Inflammatory macrophage (primary cell): ENCODE measurements at places on chromosomes 2 and 18.

- no peak for DNase-seq
These were observed 1.5 kb upstream of the WNT10A start for GRCh38 chr2:218878926-218879761.

- DNase-seq: peak; percentile 54
These were observed 28.4 kb upstream of the GTF2A1L start for GRCh38 chr2:48589170-48589767.

- peak; percentile 84 for DNase-seq
These were observed 45.6 kb upstream of the ARHGAP15 start for GRCh38 chr2:143083636-143084035.

DNA sequence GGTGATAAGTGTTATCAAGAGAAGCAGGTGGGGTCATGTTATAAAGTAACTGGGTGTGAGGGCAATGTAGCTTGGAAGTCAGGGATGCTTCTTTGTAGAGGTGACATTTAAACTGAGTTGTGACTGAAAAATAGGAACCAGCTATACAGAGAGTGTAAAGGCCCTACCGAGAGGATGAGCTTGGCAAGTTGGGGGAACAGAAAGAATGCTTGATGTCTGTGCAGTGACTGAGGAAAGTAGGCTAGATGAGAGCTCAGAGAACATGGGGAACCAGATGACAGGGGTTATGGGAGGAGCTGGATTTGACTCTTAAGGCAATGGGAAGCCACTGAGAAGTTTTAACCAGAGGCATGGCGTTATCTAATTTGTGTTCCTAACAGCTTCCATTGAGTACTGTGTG lies 115.3 kb downstream of the DOCK10 start:
- peak; percentile 26 for DNase-seq

DNA sequence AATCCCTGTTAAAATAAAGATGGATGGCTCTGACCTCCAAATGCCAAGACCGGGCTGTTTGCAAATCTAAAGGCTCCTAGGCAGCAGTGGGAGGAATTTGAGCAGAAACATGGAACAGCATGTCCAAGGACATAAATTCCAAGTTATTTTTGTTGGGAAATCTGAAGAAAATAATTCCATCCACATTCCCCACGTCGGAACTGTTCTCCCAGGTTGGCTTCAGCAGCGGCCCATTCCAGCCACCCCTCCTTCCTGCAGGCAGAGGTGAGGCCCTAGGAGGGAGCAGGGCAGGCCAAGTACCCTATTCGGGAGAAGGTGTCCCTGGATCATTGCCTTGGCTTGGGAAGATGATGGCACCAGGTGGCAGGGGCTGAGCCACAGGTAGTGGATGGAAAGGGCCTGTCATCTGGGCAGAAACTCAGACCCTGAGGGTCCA lies 117.1 kb downstream of the CAPN13 start:
- no peak for DNase-seq

GRCh38 chr2:118902266-118903028 lies 39.5 kb upstream of the MARCO start:
- DNase-seq: peak; percentile 91

DNA sequence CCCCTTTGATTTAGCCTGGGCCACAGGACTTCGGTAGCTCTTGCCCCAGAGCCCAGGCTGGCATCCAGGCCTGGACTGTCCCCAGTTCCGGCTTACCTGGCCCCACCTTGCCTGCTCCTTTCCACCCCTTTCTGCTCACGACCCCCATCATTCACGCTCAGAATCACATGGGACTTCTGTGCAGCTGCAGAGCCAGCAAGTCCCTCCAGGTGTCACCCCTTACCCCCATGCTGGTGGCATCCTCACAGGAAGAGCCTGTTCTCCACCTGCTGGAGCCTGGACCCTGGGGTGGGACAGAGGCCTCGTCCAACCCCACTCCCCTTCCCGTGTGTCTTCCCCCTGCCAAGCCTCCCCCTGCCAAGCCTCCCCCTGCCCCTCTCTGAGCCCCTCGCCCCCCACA lies 7.9 kb upstream of the KCNIP3 start:
- no peak for DNase-seq

GRCh38 chr18:50306944-50307343 lies 19.5 kb upstream of the CXXC1 start:
- DNase-seq: no peak

GRCh38 chr2:8282858-8283252 lies 399.0 kb upstream of the ID2 start:
- no peak for DNase-seq

DNA sequence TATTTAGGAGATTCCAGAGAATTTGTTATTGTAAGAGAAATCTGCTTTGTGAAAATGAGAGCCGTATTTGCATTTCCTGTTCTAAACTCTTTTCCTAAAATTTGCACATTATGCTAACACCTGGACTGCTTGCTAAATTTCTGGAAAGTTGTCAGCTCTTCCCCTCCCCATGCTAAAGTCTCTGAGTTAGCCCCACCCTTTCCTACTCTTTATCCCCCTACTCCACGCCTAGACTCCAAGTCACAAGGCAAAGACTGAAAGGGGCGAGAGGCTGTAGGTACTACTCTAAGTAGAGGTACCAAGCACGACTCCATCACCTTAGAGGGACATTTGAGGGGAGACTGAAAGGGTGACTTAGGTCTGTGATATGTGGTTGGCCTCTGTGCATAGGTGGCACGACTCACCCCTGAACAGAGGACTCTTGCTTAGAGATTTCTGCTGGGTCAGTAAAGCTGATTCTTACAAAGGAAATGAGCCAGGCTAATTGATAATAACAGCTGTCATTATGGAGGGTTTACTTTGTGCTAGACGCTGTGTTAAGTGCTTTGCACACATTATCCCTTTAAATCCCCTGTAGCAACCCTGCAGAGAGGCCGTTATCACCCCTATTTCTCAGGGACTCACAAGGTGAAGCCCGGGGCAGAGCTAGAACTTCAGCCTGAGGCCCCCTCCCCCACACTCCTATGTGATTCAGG lies 373.5 kb downstream of the EN1 start:
- no peak for DNase-seq

DNA sequence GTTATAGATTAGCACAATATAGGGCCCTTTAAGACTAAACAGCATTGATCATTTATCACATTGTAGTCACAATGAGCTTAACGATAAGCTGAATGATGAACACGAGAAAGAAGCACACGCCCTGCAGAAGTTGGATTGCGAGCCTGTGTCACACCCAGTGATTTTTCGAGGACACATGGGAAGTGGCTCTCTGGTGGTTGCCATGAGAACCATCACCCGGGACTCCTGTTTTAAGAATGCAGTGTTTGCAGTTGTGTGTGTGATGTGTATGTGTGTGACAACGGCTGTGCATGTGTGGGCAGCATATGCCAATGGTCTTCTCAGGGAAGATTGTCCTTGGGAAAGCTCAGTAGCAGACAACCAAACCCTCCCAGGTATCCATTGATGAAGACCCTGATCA lies 69.2 kb downstream of the PDCL3 start:
- DNase-seq: no peak

- DNase-seq: no peak
These were observed 244.9 kb downstream of the IRS1 start for GRCh38 chr2:226554701-226555100.

DNA sequence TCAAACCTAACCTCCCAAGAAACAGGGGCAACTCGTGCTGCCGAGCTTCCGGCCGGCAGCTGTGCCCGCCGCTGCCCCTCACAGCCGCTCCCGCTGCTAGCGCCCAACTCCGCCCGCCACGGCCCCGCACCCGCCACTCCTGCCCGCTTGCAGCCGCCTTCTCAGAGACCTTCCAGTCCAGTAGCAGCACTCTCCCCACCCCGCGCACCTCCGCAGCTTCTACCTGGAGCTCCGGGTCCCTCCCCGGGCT lies 722 bp upstream of the C2orf15 start:
- DNase-seq: peak; percentile 50

GRCh38 chr2:168457190-168457895 lies 1.3 kb downstream of the CERS6 start:
- peak; percentile 33 for DNase-seq

GRCh38 chr2:135985826-135986393 lies 484 bp upstream of the DARS1 start:
- DNase-seq: peak; percentile 60

GRCh38 chr2:80529466-80530165 lies 225.1 kb upstream of the LRRTM1 start:
- no peak for DNase-seq

- DNase-seq: no peak
These were observed 8.1 kb downstream of the ACKR3 start for GRCh38 chr2:236577481-236578410.

GRCh38 chr18:55706898-55707297 lies 118.9 kb upstream of the TCF4 start:
- DNase-seq: peak; percentile 2

- DNase-seq: peak; percentile 12
These were observed 48.8 kb downstream of the STK39 start for GRCh38 chr2:168198476-168199207.

- DNase-seq: no peak
These were observed 426.7 kb downstream of the SETBP1 start for GRCh38 chr18:45107425-45107824.

- DNase-seq: no peak
These were observed 121.8 kb upstream of the SERPINE2 start for GRCh38 chr2:224160917-224161316.

DNA sequence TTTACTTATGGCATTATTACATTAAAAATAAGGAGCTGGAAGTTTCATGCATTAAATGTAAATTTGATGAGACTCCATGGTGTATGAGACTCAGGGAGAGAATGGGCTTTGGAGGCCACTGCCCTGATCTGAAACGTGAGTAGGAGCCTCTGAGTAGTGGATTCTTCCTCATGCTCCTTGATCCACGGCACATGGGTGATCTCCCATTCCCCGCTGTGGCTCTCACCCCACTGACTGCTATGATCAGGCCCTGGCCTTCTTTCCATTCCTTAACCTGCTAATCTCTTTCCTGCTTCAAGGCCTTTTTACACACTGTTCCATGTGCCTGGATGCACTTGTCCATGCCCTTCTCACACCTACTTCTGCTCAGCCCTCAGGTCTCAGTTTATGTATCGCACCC lies 68.4 kb downstream of the SMAD7 start:
- DNase-seq: no peak

DNA sequence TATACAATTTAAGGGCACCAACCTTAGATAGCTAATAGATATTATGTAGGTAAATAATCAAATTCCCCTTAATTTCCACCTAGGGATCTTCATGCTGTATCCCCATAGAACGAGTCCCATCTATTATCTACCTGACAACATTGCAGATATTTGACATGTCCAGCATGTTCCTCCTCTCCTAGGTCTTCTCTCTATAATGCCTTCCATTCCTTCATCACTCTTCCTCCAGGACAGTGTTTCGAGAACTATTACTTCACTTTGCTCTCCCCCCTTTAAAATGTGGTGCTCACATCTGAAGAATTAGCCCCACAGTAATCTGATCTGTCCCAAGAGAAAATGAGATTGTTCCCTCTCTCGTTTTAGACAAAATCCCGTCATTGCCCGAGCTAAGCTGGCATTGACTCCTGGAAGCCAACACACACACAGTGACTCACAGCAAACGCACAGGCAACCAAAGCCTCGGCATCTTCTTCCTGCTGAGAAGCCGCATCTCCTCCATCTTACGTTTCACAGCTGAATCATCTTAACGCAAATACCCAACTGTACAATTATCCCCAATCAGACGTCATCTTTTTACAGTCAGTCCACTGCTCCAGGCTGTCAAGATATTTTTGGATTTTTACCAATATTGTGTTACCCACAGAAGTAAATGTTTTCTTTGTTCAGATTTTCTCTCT lies 162.9 kb upstream of the AGAP1 start:
- no peak for DNase-seq

DNA sequence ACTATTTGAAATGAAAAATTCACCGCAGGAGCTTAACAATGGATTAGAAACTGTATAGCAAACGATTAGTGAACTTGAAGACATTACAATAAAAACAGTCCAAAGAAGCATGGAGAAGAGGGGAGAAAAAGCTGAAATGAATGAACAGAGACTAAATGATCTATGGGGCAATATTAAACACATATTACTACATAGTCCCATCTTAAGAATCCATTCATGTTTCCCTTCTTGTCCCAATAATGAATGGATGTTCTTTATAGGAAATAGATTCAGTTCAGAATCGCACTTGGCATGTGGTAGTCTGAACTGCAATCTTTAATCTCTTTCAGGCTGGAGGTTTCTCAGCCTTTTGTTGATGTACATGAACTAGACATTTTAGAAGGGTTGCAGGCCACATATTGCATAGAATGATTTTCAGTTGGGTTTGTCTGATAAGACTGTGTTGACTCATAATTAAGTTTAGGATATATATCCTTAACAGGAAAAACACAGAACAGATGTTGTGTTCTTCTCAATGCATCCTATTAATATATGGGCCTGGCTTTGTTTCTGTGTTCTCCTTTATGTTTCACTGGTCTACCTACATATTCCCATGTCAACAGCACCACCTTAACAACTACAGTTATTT lies 27.9 kb downstream of the CCDC88A start:
- DNase-seq: no peak

- DNase-seq: no peak
These were observed 402.5 kb upstream of the SPRED2 start for GRCh38 chr2:65834771-65835475.

DNA sequence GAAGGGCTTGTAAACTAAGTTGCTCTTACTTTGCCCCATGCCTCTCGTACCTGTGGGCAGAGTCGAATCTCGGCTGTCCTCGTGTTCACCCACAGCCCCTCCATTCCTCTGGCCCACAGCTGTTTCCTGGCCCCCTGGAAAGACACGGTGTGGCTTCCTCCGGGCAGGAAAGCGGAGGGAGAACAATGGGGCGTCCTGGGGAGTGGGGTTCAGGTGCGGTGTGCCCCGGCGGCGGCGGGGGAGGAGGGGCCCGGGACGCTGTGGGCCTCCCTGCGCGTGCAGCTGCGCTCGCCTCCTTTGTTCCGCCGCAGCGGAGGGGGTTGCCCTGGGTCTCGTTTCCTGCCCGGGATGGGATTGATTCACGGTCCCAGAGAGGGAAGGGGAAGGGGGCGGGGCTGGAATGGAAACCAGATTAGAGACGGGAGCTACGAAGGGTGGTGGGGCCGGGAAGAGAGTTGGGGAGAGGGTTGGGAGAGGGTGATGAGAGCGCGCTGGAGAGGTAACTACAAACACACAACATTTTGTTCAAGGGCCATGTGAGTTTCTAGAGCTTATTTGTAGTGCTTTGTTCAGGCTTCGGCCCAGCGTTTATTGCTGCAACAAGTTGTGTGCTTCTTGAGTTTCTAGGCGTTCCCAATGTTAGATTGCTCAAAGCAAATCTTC lies 796 bp downstream of the MYO1B start:
- DNase-seq: no peak

- DNase-seq: no peak
These were observed 35.0 kb upstream of the SOX11 start for GRCh38 chr2:5657231-5657630.

- no peak for DNase-seq
These were observed 18.7 kb downstream of the ZFP36L2 start for GRCh38 chr2:43207553-43208300.
